NCI-H2081 treated with DMSO at 0.1 percent for 48 hours (cell line): ENCODE measurements at places on chromosomes 5 and 9.

DNA sequence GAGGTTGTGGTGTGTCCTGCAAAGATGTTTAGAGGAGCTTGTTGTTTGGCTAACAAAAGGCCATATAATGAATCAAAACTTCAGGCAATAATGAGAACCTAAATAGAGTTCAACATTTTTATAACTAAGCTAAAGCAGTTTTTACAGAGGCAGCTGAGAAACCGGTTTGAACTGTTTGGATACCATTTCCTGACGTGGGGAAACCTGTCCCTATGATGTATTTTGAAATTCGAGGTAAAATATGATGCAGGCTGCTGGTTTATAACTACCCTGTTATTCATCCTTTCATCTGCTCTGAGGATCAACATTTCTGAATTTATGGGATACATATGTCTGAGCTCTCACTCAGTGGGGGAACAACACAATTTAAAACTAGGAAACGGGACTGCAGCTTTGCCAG is 289.5 kb upstream of the IRX2 start:
- no peak for DNase-seq

GRCh38 chr9:132905726-132906125 is 27.0 kb downstream of the SPACA9 start:
- DNase-seq = no peak

DNA sequence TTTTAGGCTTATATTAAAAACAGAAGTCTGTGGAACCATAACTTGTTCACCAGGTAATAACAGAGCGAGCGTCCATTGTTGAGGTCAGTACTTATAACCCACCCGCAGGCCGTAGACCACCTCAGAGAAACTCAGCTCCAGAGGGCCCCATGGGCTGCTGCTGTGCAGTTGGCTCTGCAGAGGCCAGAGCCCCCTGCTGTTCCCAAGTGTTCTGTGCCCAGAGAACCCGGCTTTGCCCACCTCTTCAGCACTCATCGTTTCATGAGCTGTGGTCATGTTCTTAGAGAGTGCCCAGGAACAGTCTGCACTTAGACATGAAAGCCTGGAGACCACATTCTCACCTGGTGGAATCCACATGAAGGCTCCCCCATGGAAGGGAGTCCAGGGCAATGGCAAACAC is 50.4 kb upstream of the SLC2A8 start:
- no peak for DNase-seq

- DNase-seq = no peak
These were observed 69.4 kb upstream of the TBC1D2 start for GRCh38 chr9:98324801-98325200.

- no peak for DNase-seq
These were observed 144.3 kb downstream of the HSD17B3 start for GRCh38 chr9:96157675-96158074.

GRCh38 chr5:174352681-174353080 is 307.2 kb downstream of the NSG2 start:
- no peak for DNase-seq

DNA sequence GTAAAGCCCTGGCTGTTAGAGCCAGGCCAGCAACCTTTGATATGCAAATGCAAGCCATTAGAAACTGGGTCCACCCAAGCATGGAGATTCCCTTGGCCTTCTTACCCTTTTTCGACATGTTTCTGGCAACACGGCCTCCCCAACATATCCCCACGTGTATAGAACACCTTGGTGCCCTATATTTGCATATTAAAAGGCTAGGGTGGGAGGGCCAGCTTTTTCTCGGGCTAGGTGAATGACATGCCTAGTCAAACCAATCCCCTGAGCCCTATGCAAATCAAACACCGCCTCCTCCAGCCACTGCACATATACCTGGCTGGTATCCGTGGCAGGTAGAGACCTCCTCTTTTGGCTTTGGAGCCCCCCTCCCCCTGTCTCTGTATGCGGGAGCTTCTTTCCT is 55.6 kb upstream of the ZFR start:
- DNase-seq = no peak

- DNase-seq = no peak
These were observed 480.3 kb downstream of the RAB3C start for GRCh38 chr5:59062986-59063683.

GRCh38 chr5:142807372-142807911 is 37.3 kb downstream of the ARHGAP26 start:
- DNase-seq = no peak

- no peak for DNase-seq
These were observed 39.5 kb downstream of the FAM78A start for GRCh38 chr9:131236761-131237160.

- DNase-seq = no peak
These were observed 177.8 kb upstream of the STK32A start for GRCh38 chr5:147057051-147057450.

DNA sequence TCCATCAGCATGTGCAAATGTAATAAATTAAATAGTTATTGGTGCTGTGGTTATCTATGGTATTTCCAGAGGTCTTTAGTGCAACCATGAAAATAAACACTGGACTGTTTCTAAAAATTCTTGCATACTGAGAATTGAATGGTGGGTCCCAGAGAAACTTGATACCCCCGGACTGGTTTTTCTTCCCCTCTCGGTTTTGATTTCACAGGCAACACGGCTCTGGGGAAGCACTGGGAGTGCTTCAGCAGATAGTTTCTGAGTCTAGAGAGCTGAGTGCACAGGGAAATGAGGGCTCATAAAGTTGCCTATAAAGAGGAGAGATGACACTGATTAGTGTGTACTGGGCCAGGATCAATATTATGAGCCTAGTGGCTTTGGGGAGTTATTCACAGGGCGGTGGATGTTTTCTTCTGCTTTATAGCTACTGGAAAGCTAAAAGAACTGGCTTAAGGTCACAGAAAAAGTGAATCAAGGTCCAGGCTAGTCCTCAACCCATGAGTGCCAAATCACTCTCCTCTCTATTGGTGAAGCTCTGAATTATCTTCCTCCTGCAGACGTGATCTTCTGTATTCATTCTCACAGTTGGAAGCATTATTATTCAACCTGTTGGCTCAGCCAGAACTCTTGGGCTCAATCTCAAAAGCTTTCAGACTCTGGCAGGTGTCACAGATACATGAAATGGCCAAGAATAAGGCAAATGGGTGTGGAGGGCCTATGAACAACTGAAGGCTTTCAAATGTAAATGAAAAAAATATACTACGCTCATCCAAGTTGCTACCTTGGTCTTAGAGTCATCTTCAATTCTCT is 170.2 kb upstream of the HMHB1 start:
- DNase-seq = no peak

- DNase-seq = no peak
These were observed 26.5 kb upstream of the ABO start for GRCh38 chr9:133301253-133302230.
